H1 (cell line): ENCODE measurements at places on chromosomes 5 and 9. TPM values are rescaled to one million over a fixed set of nuclear protein-coding genes. Genes with fewer than 3 reads are reported as not detected.

DNA sequence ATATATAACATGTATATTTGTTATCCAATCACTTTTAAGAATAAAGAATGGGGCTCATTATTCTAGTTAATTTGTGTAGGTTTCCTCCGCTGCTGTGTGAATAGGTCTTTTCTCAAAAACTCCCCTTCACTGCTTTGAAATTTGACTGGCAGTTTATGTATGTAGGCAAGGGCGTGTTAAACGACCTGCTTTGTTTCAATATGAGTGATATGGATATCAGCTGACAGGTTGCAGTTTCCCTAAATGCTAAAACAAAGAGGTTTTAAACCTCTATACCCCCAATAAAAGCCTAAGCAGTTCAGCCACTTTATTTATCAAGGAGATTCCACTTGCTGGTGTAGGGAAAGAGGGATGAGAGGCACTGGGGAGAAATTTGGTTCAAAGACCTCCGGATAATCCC lies 159.6 kb downstream of the TMEM167A start:
- no peak overlapping the region for H3K27ac ChIP-seq
- H3K27me3 ChIP-seq, result no peaks in the 10 kb centered on the region
- no peaks in the 10 kb centered on the region for H3K36me3 ChIP-seq
- H3K4me1 ChIP-seq, result no peaks in the 10 kb centered on the region
- no peak overlapping the region for H3K4me3 ChIP-seq
- DNase-seq, result no peak

DNA sequence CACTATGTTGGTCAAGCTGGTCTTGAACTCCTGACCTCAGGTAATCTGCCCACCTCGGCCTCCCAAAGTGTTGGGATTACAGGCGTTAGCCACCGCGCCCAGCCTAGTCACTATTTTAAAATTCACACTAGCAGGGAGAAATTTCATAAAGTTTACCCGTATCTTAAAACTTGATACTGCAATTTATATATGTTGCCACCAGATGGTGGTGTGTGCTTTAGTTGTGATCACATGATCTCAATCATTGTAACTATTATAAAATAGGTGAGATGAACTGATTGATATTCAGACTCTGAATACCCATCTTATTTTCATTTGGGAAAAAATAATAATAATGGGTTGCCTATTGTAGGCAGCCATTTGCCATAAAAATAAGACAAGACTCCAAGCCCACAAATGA lies 1330.4 kb upstream of the WWC1 start:
- H3K27ac ChIP-seq, result no peak overlapping the region
- H3K36me3 ChIP-seq, result no peaks in the 10 kb centered on the region
- H3K27me3 ChIP-seq, result no peaks in the 10 kb centered on the region
- H3K4me3 ChIP-seq, result no peak overlapping the region
- no peaks in the 10 kb centered on the region for H3K4me1 ChIP-seq

- H3K27me3 ChIP-seq, result no peaks in the 10 kb centered on the region
- no peaks in the 10 kb centered on the region for H3K36me3 ChIP-seq
- H3K4me3 ChIP-seq, result no peak overlapping the region
- no peak for DNase-seq
Measured at GRCh38 chr9:22278426-22278825, 168.2 kb upstream of the DMRTA1 start.

GRCh38 chr5:77172713-77173328 lies 37.7 kb upstream of the PDE8B start:
- no peak overlapping the region for H3K4me3 ChIP-seq
- H3K36me3 ChIP-seq, result no peaks in the 10 kb centered on the region
- no peaks in the 10 kb centered on the region for H3K4me1 ChIP-seq
- DNase-seq, result no peak
- H3K27me3 ChIP-seq, result no peaks in the 10 kb centered on the region; the same call in 1 of the 2 replicates

GRCh38 chr9:129569502-129570449 lies 51.1 kb downstream of the C9orf50 start:
- peaks cover 28% of the 10 kb centered on the region for H3K4me1 ChIP-seq
- H3K27ac ChIP-seq, result no peak overlapping the region
- no peaks in the 10 kb centered on the region for H3K27me3 ChIP-seq
- H3K4me3 ChIP-seq, result peak overlapping the region; percentile 19; the same call in 1 of the 2 replicates
- no peaks in the 10 kb centered on the region for H3K36me3 ChIP-seq

GRCh38 chr9:32463500-32464293 lies 62.3 kb downstream of the RIGI start:
- DNase-seq, result no peak
- no peaks in the 10 kb centered on the region for H3K27me3 ChIP-seq
- no peaks in the 10 kb centered on the region for H3K4me1 ChIP-seq
- no peak overlapping the region for H3K4me3 ChIP-seq
- no peak overlapping the region for H3K27ac ChIP-seq

- H3K4me1 ChIP-seq, result no peaks in the 10 kb centered on the region
- no peaks in the 10 kb centered on the region for H3K36me3 ChIP-seq
- H3K27ac ChIP-seq, result no peak overlapping the region
- no peak overlapping the region for H3K4me3 ChIP-seq
- DNase-seq, result peak; percentile 14
Measured at GRCh38 chr9:126750941-126751725, 53.7 kb upstream of the ZBTB43 start.

DNA sequence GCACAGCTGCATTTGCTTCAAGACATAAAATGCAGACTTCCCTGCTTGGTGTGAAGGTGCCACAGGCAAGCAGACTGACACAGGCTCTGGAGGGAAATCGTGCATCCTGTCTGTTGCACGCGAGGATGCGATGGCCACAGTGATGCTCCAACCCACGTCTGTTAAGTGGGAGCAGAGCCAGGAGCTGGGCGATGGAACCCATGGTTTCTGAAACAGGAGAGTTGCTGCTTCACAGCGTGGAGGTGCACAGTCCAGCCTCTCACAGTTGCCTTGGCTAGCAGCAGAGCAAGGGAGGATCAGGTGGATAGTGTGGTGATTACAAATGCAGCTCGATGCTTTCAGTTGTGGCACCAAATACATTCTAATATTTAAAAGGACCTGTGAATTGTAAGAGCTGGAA lies 108.8 kb downstream of the TENT4A start:
- H3K27ac ChIP-seq, result no peak overlapping the region
- H3K4me3 ChIP-seq, result no peak overlapping the region
- no peaks in the 10 kb centered on the region for H3K36me3 ChIP-seq

The DMAC1 gene
- total RNA-seq, result 89.4 and 92.5 TPM in 2 replicates

The PCA3 gene
- not detected in 2 replicates for total RNA-seq

The AQP3 gene
- total RNA-seq, result 2.6 and 3.0 TPM in 2 replicates

DNA sequence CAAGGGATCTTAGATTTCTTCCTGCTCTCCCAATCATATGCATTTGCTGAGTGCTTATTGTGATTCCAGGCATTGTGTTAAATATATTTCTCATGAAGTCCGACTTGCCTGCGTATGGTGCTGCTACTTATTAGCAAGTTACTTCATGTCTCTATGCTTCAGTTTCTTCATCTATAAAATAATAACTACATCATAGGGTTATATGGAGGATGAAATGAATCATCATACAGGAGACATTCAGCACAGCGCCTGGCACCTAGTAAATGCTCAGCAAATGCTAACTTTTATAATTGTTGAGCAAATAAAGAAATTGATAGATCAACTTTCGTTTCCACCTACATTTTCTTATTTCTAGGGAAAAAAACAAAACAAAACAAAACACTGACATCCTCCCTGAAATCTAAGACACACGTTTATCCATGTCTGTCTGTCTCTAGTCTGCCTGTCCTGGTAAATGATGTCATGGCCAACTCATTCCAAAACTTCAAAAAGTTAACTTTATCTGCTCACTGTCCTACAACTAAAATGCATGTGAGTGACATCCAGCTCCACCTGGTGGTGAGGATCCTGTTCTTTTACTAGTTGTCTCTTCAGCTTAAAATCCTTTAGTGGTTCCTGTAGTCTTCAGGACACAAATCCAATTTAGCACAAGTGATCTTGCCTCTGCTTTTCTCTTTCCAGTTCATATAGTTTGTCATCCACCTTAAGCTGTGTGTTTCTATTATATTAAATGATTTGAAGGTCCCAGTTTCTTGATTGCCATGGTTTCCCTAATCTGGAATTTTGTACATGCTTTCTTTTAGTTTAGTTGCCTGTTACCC lies 27.7 kb downstream of the PPP3R2 start:
- no peak overlapping the region for H3K4me3 ChIP-seq
- H3K4me1 ChIP-seq, result peaks cover 2% of the 10 kb centered on the region; the same call in 1 of the 2 replicates
- peaks cover 32% of the 10 kb centered on the region for H3K36me3 ChIP-seq

DNA sequence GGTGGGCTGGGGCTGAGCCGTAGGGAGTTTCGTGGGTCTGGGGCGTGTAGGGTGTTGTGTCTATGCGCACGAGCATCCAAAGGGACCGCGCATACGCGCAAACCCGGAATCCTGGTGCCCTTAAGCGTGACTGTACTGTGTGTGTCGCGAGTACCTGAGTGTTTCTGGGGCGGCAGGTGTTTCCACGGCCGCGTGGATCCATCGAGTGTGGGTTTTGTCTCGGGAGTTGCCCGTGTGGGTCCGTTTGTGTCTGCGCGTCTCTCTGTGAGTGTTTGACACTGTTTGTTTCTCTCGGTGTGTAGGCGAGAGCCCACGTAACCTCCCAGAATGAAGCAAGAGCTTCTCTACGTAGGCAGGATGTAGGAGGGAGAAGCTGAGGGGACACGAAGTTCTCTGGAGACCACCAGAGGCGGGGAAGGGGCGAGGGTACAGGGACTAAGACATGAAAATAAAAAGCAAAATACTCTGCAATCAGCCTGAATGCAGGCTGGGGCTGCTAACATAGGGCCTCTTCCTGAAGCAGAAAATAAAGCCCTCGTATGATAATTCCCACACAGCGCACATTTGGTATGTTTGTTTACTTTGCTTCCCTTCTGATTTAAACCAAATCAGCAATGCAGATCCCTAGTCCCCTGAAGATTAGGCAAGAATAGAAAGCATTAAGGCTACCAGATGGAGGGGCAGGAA lies 588 bp upstream of the BRINP1 start:
- H3K27me3 ChIP-seq, result peaks cover 8% of the 10 kb centered on the region
- peaks cover 3% of the 10 kb centered on the region; the same call in 1 of the 2 replicates for H3K4me1 ChIP-seq
- H3K4me3 ChIP-seq, result peak overlapping the region; percentile 88
- no peak for DNase-seq

The ARID3C gene
- total RNA-seq, result not detected in 2 replicates

The PLCXD3 gene
- total RNA-seq, result 0.07 and 0.10 TPM in 2 replicates

DNA sequence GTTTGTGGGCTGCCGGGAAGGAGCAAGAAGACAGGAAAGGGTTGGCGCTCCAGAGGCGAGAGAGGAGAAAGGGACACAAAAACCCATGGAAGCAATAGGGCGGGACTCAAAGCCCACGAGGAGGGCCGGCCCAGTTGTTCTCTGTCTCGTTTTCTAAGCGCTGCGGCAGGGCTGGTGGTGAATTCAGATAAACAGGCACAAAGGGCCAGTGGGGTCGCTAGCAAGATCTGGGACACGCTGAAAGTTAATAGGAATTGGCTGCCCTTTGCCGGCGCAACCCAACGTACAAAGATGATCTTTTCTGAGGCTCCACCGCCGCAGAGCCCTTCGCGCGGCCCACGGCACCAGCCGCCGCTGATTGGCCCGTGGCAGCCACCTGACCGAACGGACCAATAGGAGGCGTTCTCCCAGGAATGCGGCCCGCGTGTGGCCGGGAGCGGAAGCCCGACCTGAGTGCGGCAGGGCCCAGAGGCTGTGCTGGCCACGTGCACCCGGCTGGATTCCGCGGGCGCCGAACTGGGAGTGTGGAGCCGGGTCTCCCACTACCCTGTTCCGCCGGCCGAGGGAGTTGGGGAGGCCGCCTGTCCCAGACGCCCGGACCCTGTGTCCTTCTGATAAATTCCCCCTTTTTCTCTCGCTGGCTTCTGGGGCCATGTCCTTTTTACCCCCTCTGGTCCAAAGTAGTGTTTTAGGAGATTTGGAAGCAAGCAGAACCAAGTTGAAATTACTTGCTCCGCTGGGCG lies 16.8 kb upstream of the NSD1 start:
- H3K4me3 ChIP-seq, result no peak overlapping the region
- no peaks in the 10 kb centered on the region for H3K27me3 ChIP-seq
- DNase-seq, result peak; percentile 94

DNA sequence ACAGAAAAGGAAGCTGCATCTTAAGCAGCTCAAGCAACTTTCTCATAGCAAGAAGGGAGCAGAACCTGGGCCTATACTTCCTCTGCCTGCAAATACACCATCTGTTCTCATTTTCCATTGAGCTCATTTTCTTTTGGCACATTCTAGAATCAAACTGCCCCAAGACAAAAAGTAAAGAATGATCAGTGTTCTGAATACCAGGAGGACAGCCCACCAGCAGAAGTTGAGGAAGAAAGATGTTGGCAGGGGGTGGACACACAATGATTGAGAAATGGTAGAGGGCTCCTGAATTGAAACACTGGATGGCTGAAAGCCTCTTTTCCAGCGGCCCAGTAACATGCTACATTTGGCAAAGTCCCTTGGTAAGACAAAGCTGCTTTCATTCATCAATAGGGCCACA lies 171.8 kb downstream of the MED10 start:
- no peaks in the 10 kb centered on the region for H3K36me3 ChIP-seq
- no peak overlapping the region for H3K4me3 ChIP-seq
- H3K4me1 ChIP-seq, result no peaks in the 10 kb centered on the region
- H3K27ac ChIP-seq, result no peak overlapping the region
- no peak for DNase-seq

The HCN1 gene
- total RNA-seq, result 6.7 and 7.6 TPM in 2 replicates

GRCh38 chr5:95967236-95967635 lies 5.6 kb upstream of the ELL2 start:
- no peak overlapping the region for H3K4me3 ChIP-seq
- H3K27me3 ChIP-seq, result no peaks in the 10 kb centered on the region
- H3K27ac ChIP-seq, result no peak overlapping the region
- no peaks in the 10 kb centered on the region for H3K36me3 ChIP-seq

DNA sequence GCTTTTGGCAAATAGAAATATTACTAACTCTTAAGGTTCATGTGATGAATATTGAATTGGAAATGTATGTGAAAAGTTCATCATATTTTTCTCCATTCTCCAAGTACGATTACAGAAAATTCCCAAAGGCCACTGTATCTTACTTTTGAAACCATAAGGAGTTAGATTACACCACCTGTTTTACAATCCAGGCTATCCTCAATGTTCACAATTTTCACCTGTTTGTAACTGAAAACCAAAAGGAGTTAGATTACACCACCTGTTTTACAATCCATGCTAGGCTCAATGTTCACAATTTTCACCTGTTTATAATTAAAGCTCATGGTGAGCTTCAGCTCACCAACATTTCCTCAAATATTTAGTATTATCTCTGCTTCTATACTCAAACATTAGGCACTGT lies 188.0 kb downstream of the HCN1 start:
- no peaks in the 10 kb centered on the region for H3K27me3 ChIP-seq
- no peak overlapping the region for H3K27ac ChIP-seq
- H3K4me1 ChIP-seq, result no peaks in the 10 kb centered on the region
- H3K36me3 ChIP-seq, result no peaks in the 10 kb centered on the region
- no peak overlapping the region for H3K4me3 ChIP-seq
- no peak for DNase-seq

- no peaks in the 10 kb centered on the region for H3K27me3 ChIP-seq
- H3K4me3 ChIP-seq, result no peak overlapping the region
- no peaks in the 10 kb centered on the region for H3K4me1 ChIP-seq
- H3K36me3 ChIP-seq, result no peaks in the 10 kb centered on the region
- DNase-seq, result no peak
Measured at GRCh38 chr5:101783241-101784013, 512.7 kb downstream of the SLCO4C1 start.
